ENCODE measurements at places on chromosomes 5 and 9.

DNA sequence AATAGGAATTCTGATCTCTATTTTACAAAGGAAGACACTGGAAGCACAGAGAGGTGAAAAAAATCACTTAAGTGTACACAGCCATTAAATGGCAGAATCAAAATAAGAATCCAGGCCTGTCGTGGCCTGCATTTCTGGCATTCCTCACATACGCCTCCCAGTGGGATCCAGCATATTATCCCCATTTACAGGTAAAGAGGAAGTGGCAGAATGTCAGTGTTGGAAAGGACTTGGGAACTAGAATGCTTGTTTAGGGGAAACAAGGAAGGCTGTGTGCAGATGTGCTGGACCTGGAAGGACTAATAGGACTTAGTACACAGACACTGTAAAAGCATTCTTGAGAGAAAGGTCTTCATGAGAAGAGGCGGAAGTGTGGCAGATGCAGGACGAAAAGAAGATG, 241.8 kb downstream of the TRIM32 start:
- DNase-seq = no peak

DNA sequence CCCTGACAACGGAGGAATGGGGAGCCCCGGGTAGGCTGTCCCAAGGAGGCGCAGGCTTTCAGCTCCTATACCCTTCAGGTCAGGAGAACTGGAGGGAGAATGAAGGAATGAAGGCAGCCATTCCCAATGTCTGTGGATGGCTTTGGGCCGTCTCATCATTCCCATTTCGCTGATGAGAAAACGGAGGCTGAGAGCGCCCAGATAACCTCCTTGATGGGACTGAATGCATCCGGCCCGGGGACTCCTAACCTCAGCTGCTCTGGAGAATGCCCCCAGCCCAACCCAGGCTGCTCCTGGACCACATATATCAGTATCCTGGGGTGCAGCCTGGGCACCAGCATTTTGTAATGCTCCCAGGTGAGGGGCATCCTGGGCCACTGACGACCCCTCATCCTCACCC, 52.6 kb upstream of the RNU6ATAC start:
- no peak for DNase-seq

- DNase-seq = peak; percentile 87
Measured at GRCh38 chr5:134004626-134005416, at the start of gene VDAC1. Gene VDAC1 (minus strand): TSS chr5:134004975. CDS start chr5:133993012, 11,963 bp downstream.

DNA sequence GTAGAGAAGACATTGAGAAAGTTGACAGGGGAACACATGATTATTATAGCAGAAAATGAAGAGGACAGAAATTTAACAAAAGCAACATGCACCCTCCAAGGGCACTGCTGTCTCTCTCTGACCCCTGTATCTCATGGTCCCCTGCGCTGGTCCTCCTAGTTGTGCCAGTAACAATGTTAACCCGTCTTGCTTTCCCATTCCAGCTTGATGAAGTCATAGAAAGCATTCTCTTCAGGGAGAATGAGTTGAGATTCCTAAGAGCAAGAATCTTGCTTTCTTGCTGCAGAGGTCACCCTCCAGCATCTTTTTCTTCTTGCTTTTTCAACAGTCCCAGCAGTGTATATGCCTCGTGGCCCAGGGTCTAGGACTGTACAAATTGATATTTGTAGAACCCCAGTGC, 279.6 kb upstream of the ADAMTSL1 start:
- DNase-seq = no peak

DNA sequence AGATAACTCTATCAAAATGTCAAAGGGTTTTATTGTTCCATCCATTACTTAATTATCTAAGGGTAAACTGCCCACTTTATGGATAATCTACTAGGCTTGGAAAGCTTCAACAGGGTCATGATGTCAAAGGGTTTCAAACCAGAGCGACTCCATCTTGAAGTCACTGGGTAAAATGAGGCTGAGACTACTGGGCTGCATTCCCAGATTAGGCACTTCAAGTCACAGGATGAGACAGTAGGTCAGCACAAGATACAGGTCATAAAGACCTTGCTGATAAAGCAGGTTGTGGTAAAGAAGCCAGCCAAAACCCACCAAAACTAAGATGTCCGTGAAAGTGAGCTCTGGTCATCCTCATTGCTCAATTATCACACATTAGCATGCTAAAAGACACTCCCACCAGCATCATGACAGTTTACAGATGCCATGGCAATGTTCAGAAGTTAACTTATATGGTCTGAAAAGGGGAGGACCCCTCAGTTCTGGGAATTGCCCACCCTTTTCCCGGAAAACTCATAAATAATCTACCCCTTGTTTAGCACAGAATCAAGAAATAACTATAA, 138.6 kb downstream of the GNAQ start:
- DNase-seq = no peak

DNA sequence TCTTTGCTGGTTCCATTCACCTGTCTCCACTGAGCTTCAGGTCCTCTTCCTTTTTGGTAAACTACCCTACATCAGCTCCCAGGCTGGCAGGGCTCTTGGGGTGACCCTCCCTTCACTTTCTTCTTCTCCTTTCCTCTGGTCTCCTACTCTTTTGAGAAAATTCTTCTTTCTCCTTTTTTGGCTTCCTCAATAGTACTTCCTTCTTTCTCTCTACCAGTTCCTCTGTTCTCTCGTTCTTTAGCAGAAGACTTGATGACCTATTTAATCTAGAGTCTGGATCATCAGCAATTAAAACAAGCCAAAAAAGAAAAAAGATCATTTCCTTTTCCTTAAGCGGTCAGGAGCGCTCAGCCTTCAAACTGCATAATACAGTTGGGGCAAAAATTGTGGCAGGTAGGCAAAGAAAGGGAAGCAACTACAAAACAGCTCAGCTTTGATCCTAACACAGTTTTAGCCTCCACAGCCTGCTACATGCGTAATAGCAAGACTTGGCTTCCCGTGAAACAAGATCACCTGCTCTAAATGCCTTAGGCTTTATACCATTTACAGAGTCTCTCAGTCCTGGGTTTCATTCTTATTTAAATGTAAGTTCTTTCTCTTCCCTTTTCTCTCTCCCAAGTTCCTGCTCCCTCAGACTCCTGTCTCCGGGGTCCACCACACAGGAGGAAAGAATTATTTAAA, 14.0 kb upstream of the GSN start:
- DNase-seq = no peak

DNA sequence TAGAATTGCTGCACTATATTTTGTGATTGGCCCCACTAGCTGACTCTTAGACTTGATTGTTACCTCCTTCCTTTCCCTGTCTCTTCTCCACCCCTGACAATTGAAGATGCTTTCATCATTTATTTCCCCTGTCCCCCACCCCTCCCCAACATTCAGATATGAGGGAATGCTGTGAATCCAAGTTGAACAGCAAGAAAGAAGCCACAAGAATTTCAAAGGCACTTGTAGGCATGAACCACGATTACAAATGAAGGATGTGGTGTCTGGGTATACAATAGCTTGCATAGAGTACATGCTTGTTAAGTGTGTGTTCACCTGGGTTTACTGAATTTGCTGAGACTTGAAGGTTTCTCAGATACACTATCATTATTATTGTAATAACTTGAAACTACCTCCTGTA, 78.3 kb upstream of the TRIO start:
- DNase-seq = no peak

GRCh38 chr9:21964925-21965385, 29.2 kb downstream of the CDKN2A start:
- DNase-seq = peak; percentile 56

- no peak for DNase-seq
Measured at GRCh38 chr5:177458912-177459350, 12.3 kb downstream of the PRR7 start.

- peak; percentile 7 for DNase-seq
Measured at GRCh38 chr9:133683586-133684120, 47.5 kb downstream of the DBH start.

GRCh38 chr5:96374653-96375052, 58.4 kb downstream of the PCSK1 start:
- no peak for DNase-seq

GRCh38 chr5:56616454-56617160, 198.7 kb upstream of the MAP3K1 start:
- peak; percentile 47 for DNase-seq

- peak; percentile 13 for DNase-seq
Measured at GRCh38 chr9:88378317-88378716, 9.9 kb upstream of the SPIN1 start.

DNA sequence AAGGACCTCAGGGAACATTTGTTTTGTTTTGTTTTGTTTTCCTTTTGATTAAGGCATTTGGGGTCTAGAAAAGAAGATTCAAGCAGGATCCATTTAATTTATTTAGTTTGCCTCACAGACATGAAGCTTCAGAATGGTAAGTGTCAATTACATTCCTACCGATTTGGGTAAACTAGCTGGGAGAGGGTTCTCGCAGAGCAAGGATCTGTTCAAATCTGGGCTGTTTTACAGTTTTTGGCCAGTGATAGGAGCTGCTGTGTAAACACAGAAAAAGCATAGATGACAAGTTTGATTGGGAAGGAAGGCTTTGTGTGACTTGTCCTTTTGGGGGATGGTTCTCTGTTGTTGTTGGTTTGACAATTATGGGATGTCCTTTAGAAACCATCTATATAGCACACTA, 470.3 kb upstream of the WWC1 start:
- no peak for DNase-seq

DNA sequence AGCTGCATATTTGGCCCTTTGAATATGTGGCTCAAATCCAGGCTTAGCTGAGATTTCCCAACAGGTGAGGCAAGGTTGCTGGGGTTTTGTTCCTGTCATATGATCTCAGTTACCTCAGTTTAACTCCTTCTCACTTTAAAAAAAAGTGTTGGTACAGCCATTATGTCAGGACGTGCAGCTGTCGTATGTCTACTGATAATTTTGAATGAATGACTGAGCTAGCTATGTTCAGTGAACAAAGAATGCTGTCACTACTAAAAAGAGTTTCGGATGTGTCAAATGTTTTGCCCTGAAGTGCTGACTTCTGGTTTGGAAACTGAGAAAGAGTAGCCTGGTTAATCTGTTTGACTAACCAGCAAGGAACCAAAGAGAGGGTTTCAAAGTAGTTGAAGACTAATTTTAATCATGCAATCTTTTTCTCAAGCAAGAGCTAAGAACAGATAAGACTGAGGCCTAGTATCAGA, 106.3 kb upstream of the NR3C1 start:
- DNase-seq = no peak

- DNase-seq = no peak
Measured at GRCh38 chr9:37184905-37185867, 64.8 kb downstream of the ZCCHC7 start.

DNA sequence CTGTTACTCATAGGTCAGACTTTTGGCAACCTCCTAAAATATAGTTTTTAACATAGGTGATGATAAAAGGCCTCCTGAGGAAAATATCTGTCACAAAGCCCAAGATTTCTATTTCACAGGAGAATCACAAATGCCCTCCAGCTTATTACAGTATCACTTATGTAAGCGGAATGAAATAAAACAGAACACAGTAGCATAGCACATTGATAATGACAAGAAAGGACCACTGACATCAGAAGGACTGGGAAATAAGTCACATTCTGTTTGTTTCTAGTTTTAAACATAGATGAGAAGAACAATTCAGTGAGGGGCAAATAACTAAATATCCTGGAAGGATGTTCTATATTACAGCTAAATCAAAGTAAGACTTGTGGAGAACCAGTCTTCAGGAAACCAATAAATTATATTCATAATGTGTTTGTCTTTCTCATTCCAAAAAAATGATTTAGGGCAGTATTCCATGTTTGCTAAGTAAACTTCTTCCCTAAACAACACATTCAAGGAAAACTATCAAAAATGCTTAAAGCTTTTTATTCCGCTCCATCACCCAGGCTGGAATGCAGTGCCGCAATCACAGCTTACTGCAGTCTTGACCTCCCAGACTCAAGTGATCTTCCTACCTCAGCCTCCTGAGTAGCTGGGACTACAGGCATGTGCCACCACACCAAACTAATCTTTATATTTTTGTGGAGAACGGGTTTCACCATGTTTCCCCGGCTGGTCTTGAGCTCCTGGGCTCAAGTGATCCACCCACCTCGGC, 20.8 kb upstream of the CTNNAL1 start:
- DNase-seq = no peak

- DNase-seq = peak; percentile 37
Measured at GRCh38 chr9:18268381-18268780, 205.6 kb upstream of the ADAMTSL1 start.

- peak; percentile 76 for DNase-seq
Measured at GRCh38 chr5:16178745-16179372, 732 bp downstream of the MARCHF11 start.

Data from dermis blood vessel endothelial cell (primary cell).